ENCODE measurements at places on chromosomes 3 and 15.

- DNase-seq: no peak
Measured at GRCh38 chr3:180306691-180307090, 270.0 kb upstream of the PEX5L start.

DNA sequence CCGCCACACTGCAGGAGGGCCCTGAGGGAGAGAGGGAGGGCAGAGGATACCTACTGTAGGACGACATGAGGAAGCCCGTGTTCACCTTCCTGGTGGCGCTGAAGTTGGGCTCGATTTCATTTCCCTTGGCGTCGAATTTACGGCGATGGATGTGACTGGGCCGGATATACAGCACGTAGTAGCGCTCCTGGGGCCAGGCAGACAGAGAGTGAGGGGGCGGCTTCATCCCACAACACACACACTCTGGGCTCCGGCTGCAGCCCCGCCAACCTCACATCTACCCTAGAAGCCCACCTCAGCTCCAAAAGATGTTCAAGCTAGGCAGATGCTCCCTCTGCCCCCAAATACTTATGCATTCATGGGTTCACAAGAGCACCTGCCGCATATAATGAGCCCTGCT is 4.5 kb downstream of the ARPIN start:
- no peak for DNase-seq

DNA sequence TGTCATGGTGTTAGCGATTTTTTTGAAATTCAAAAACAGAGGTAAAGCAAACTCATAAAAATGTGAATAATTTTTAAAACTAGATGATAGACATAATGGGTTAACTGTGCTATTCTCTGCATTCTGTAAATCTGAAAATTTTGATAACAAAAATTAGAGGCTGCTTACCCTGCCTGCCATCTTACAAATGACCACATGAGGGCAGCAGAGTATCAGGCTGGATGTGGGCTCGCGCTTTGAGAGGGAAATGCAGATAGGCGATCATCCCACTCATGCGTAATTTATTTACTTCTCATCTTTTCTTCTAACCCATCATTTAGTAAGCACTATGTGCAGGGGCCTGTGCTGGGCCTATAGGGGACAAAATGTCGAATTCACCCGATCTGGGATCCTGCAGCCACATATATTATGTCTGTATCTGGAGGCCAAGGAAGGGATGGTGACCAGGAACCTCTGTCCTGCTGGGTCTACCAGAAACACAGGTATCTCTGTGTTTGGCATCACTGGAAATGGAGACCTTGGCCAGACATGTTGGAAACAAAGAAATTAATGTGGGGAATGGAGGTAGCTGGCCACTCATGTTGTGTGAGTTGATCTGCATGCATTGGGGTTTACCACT is 7.8 kb upstream of the RAD18 start:
- DNase-seq: no peak

DNA sequence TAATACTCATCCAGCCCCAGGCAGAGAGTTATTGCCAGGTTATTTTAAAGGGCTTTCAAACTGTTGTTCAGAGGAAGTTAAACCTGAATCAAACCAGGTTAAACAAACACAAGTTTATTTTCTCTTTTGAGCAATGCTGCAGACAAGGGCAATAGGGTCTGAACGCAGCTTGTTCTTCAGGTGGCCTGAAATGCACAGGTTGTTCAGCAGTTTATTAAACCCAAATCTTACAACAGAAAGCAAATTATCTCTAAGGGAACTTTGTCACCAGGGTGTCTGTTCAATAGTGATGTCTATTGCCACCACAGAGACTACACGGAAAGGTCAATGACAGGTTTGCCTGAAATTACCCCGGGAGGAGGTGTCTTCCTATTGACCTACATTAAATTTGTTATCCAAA is 134.0 kb downstream of the IL5RA start:
- no peak for DNase-seq

DNA sequence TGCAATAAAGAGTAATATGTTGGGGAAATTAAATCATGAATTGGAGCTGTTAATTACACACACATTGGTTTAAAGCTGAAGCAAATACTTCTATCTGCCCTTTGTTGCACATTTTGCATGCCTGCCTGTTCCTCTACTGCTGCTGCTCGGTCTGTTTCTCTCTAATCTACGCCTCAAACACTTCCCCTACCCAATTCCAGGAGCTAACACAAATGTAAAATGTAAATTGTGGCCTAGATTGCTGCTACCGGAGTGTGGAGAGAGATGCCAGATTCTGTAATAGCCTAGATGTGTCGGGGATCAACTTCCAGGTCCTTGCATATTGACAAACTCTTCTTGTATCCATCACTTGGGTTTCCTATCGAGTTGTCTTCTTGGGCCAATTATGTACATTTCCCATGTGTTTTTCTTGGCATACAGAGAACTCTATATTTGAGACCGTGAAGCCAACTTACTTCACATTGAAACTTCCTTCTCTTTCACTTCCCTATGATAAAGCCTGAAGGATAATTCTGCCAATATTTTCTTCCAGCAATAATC is 450.4 kb upstream of the NR2F2 start:
- no peak for DNase-seq

GRCh38 chr15:73226093-73226814 is 142.5 kb downstream of the HCN4 start:
- no peak for DNase-seq

DNA sequence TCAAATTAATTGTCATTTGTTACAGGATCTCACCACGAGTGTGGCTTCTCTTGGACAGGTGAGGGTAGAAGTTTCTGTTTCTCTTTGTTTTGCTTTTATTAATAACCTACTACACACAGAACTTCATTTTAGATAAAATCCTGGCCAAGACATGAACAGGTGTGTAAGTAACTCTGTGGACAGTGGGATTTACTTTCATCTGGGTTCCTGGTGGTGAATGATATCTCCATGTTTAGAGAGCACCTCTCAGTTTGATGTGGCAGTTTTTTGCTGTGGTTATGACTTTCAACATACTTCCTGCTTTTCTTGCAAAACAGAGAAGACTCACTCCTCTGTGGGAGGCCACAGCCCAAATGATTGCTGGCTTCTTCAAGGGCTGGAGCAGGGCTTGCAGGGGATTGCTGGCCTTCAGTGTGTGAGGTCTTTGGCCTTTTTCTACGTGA is 71.1 kb upstream of the XCR1 start:
- peak; percentile 30 for DNase-seq

DNA sequence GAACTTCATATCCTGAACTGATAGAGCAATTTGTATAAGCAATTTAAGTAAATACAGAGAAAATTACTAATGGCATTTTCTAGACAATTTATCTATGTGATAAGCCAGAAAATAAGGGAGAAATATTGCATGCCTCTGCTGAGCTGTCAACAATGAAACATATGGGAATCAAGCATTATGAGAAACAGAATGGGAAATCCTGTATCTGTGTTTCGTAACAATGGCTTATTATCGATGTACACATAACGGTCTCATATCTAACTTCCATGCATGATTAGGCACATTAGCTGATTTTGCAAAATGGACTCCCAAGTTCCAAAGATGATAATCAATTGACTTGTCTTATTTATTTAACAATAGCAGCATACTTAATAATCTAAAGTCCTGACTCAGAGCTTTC is 30.4 kb upstream of the KCNMB2 start:
- DNase-seq: no peak

DNA sequence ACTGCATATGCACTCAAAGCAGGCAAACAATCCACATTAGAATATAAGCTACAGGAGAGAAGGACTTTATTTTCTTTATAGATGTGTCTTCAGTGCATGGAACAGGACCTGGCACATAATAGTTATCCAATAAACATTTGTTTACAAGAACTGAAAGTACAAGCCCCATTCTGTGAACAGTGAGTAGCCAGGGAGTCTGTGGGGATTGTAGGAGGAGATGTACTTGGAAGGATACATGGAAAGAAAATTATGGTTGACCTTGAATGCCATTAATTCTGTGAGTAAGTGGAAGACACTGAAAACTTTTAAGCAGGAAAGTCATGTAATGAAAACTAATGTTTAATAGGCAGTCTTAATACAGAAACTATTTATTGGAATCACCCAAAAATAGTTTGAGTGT is 28.3 kb downstream of the MASP1 start:
- no peak for DNase-seq

- DNase-seq: no peak
Measured at GRCh38 chr15:68487087-68487843, 55.3 kb upstream of the ITGA11 start.

GRCh38 chr3:77081240-77081661 is 41.4 kb downstream of the ROBO2 start:
- DNase-seq: no peak

DNA sequence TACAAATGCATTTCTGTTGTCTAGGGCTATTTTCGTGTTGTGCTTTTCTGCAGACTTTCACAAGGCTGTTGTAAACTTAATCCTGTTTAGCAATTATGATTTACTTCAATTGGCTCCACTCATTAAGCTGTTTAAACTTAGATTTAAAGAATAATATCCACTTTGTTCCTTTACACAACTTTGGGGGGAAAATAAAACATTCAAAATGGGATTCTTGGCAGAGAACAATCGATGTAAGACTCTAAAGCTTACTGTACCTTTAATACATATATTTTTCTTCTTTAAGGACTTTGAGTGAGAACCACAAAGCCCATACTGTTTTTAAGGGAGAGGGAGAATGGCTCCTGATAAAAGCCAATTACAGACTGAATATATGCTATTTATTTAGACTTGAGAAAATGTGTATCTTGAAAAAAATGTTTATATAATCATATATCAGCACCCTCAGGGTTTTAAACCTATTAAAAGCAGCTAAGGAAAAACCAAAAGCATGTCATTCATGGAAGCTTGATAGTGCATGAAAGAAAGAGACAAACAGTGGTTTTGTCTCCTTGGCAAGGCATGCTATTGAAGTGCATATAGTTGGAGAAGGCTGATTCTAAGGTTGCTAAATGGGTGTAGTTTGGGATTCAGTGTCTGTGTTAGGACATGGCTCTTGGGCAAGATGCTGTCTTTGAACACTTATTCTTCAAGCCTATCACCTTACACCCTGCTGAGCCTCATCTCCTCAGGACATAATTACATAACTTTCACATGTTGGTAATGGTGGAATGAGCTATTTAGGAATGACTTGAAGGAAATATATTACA is 293.4 kb upstream of the TBC1D5 start:
- DNase-seq: no peak

DNA sequence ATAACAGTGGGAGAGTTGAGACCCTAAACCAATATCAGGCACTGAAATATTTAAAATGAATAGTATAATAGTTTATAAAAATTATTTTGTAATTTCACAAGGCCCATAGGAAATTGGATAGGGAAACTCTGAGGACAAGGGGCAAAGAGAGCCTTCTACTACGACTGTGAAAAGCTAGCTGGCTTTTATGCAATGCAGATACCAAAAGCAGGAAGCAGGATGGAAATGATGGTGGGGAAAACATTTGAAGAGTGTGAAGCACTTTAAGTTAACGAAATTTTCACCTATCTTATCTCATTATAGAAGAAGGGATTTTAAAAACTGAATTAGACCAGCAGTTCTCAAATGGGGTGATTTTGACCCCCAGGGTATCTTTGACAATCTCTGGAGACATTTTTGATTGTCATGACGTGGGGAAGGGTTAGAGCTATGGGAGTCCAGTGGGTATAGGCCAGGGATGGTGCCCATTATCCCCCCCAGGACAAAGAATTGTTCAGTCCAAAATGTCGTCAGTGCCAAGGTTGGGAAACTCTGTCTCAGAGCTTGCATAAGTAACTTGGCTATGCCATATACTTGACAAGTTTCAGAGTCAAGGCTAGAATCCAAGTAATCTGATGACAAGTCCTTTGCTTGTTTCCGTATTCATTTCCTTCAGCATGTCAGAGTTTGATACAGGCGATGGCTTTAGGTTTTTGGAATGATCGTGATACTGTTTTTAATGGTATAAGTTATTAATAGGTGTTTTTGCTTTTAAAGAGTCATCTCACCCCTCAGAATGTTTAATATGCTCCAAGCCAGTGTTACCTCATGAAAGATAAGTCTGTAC is 126.0 kb downstream of the IL5RA start:
- DNase-seq: no peak

- no peak for DNase-seq
Measured at GRCh38 chr3:141949399-141949798, 73.0 kb downstream of the ATP1B3 start.

GRCh38 chr3:117903226-117903625 is 1131.4 kb downstream of the IGSF11 start:
- DNase-seq: no peak

- DNase-seq: no peak
Measured at GRCh38 chr15:53808058-53808706, 48.7 kb upstream of the WDR72 start.

- DNase-seq: no peak
Measured at GRCh38 chr15:60648928-60649679, 170.2 kb upstream of the ICE2 start.

DNA sequence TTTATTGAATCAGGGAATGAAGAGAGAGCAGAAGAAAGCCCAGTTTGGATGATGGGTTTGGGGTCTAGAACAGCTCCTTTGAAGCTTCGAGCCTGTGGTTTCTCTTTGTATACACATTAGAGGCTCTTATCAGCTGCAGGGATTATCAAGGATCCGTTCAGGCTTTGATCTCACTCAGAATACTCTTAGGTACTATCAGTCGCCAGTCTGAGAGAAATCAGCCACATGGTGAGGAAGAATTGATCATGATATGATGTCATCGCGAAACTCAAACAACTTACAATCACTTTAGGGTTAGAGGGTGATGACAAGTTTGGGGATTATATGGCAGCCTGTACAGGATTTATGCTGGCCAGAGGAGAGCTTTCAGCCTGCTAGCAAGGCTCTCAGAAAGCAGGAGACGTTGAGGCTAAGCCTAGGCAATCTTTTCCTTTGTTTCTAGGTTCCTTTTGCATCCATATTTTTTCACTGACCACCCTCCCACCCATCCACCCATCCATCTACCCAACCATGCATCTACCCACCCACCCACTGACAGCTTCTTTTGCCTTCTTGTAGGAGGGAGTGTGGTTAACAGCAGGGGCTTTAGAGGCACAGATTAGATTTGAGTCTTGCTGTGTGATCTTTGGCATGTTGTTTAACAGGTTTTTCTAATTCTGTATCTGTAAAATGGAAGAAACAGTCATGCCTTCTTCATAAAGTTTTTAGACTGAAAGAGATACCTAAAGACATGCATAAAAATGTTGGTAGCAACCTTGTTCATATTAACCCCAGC is 330.4 kb upstream of the LRRFIP2 start:
- DNase-seq: no peak

Measured in GM12892 (cell line).